ENCODE measurements at places on chromosomes 16 and 17.
A peak's percentile ranks its signal among the peaks of the same experiment; 100 is the strongest.

- DNase-seq, result no peak
Observed at GRCh38 chr16:4613636-4614570, 785 bp downstream of the UBALD1 start.

DNA sequence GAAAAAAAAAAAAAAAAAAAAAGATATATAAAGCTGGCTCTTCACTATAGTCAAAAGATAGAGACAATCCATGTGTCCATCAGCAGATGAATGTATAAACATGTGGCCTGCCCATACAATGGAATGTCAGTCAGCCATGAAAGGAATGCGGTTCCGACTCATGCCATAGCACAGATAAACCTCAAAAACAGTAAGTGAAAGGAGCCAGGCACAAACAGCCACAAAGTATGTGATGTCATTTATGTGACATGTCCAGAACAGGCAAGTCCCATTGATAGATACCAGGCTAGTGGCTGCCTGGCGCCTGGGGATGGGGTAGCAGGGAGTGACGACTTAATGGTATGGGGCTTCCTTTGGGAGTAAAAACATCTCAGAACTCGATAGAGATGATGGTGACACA is 155.7 kb downstream of the CMIP start:
- no peak for DNase-seq

DNA sequence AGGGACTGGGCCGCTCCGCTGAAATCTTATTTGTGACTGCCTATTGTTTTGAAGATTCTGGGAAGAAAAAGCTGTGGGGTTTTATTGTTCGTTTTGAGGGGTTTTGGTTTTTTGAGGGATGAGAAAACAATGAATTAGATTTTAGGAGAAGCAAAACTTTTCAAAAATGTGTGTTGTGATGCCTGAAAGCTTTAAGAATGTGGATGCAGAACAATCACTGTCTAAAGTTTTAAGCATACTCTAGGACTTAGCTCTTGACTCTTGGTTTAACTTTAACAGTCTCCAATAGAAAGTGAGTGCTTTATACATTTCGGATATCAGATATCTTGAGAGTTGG is 899 bp downstream of the CFAP52 start:
- no peak for DNase-seq

DNA sequence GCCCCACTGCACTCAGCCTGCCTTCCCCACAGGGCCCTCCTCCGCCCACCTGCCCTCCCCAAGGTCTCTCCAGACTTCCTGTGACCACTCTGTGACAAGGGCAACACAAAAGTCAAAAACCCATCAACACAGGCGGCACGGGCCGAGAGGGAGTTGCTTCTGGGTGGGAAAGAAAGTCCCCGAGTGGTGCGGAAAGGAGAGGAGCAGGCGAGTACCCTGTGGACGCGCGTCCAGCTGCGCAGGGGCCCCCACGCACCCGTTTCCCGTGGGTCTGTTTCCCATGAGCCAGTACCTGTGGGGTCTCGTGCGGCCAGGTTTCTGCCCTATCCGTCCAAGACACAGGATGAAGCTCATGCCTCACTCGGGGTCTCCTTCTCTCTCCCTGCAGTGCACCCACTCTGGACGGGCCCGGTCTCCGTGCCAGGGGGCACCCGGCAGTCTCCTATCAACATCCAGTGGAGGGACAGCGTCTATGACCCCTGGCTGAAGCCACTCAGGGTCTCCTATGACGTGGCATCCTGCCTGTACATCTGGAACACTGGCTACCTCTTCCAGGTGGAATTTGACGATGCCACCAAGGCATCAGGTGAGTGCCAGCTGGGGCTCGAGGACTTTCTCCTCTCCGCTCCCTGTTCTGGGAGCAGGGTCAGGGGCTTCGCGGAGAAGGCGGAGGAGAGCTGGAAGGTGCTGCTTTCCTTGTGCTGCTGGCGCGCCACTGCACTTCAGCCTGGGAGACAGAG is 12.2 kb downstream of the CD2BP2 start:
- no peak for DNase-seq

GRCh38 chr16:88610080-88610479 is 28.3 kb upstream of the IL17C start:
- no peak for DNase-seq

DNA sequence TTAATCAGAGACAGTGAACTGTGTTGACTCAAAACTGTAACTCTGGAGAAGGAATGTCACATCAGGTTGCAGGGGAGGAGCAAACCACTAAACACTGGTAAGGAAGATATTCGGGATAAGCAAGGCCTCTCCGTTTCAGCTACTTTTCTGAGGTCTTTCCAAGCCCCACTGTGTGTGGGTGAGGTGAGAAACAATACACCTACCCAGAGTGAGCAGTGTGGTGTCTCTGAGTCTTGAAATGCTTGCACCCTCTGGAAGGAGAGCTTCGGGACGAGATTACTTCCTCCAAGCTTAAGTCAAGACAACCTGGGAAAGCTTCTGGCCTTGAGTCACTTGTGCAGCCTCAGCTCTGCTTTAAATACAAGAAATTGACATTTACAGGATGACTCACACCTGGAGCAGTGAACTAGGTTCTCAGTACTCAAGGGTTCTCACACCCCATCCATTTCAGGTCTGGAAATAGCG is 2.5 kb upstream of the MAP3K14 start:
- no peak for DNase-seq

- DNase-seq, result no peak
Observed at GRCh38 chr16:81879625-81880024, 100.5 kb downstream of the PLCG2 start.

GRCh38 chr17:60398227-60398959 is 6.5 kb upstream of the USP32 start:
- DNase-seq, result no peak

- DNase-seq, result no peak
Observed at GRCh38 chr17:40345161-40345993, 19.2 kb downstream of the GJD3 start.

DNA sequence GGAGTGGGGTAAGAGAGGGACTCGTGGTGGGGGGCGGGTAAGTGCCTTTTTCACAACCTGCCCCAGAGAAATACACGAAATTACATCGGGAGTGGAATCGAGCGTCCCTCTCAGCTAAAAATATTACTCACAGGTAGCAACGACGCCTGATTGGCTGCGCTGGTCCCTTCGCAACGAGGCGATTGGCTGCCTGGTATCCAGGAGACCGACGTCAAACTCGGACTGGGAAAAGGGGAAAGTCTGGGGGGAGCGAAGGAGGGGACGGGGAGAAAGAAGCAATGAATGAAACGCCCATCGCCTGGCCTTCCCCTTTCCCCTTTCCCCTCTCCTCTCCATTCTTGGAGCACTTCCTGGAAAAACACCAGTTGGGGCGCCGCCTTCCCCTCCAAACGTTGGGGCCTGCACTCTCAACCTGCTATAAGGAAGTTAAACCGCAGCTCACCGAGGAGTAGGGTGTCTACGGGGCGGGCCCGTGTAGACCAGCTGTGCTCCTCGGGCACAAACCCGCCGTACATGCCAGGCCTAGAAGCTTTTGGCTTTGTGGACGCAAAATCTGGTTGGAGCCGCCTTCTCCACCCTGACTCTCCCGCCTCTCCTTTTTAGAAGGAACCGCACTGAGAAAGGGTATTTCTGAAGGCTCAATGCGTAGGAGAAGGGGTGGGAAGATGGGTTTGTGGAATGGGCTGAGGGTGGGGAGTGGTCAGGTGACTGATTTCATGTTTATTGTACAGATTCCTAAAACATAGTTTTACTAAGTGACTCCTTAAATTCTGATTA is 1.4 kb upstream of the TOB1 start:
- DNase-seq, result peak; percentile 66

DNA sequence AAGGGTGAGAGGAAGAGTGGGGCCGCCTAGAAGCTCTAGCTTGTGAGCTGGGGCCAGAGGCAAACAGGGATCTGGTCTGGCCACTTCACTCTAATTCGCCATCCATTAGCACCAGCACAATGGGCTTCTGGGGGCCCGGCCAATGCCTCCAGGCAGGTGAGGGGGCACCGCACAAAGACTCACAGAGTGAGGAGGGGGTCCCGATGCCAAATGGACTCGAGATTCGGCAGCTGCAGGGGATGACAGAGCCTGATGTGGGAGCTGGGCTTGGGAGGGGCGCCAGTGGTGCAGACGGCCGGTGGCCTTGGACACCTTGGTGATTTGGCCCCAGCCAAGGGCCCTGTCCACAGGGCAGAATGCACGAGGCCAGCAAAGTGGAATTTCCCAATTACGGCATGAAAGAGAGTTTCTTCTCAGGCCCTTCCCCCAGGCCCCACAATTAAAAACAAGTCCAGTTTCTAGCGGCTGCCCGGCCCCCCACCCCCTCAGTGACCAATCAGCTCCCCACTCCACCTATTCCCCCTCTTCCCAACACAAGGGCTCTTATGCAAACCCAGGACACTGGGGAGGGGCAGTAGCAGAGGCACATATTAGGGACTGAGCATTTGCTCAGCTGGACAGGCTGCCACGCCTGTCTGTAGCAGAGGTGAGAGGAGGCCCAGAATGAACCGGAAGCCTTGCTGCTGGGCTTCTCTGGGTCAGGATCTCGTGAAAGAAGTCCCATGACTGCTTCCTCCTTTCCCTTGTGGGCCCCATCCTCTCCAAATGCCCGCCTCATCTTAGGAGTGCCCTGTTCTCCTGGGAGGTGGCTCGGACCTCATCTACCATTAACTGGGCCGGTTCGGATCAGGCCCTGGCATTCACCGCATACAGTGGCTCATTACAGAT is 39.4 kb upstream of the MTSS2 start:
- no peak for DNase-seq

GRCh38 chr17:30321314-30321713 is 12.5 kb downstream of the TMIGD1 start:
- no peak for DNase-seq

- no peak for DNase-seq
Observed at GRCh38 chr17:36752096-36752888, 150.9 kb downstream of the MRM1 start.

- no peak for DNase-seq
Observed at GRCh38 chr17:4478318-4478830, 20.3 kb upstream of the SPNS2 start.

GRCh38 chr17:72730077-72730476 is 362.4 kb downstream of the SLC39A11 start:
- DNase-seq, result no peak

GRCh38 chr16:56961386-56961785 is 364 bp upstream of the CETP start:
- no peak for DNase-seq

DNA sequence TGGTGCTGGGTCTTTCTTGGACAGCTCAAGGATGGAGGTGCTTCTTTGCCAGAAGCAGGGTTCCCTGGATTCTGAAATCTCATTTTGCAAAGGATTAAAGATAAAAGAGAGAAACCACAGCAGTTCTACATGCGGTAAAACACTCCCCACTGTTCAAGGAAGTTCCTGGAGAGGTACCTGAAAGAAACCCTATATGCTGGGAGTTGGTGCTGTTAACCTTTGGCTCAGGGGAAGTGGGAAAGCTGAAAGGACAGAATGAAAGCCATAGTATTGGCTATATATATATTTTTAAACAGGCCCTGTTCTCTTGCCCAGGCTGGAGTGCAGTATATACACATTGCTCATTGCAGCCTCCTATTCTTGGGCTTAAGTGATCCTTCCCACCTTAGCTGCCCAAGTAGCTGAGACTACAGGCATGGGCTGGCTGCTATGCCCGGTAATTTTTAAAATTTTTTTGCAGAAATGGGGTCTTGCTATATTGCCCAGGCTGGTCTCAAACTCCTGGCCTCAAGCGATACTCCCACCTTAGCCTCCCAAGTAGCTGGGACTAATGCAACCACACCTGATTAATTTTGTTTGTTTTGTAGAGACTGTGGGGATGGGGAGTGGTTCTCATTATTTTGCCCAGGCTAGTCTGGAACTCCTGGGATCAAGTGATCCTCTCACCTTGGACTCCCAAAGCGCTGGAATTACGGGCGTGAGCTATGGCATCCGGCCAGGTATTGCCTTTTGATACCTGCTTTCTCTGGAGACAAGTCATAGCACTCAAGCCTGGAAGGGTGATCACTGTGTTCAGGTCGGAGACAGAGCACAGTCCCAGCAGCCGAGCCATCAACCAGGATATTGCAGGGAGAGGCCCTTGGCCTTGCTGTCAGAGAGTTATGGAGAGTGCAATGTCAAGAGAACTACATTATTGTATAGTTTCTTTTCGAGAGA is 55.2 kb downstream of the MSI2 start:
- DNase-seq, result no peak

DNA sequence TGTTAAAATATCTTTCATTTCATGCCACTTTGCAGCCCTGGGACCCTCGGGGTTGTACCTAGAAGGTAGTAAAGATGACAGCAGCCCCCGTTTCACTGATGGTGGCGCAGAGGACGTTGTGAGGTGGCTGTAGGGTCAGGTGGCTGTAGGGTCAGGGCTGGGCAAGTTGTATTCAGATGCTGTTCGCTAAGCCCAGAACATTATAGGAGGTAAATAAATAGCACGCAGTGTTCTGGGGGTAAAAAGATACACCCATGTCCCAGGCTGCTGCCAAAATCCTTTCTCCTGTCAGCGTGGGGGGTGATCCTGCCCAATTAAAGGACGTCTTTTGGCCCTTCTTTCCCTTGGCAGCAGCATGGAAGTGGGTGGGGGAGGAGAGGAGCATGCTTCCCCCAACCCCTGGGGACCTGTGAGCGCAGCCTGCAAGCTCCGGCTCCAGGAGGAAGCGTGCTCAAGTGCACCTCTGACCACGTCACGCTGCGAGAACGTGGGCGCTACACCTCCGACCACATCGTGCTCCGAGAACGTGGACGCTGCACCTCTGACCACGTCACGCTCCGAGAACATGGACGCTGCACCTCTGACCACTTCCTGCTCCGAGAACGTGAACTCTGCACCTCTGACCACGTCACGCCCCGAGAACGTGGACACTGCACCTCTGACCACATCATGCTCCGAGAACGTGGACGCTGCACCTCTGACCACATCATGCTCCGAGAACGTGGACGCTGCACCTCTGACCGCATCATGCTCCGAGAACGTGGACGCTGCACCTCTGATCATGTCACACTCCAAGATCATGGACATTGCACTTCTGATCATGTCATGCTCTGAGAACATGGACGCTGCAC is 182.1 kb downstream of the RPTOR start:
- DNase-seq, result no peak

DNA sequence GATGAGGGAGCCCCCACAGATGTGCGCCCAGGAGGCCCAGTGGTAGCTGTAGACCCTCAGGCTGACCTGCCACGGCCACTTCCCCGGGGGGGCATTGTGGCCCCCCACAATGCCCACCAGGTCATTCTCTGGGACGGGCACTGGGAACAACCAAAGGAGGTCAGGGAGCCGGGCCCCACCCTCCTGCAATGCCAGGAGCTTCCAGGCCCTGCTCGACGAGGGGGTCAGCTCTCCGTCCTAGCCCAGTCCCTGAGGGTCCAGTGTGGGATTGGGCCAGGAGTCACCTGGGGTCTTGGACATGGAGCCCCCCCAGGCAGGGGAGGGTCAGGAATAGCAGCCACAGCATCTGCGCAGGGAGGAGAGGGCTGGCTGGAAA is 7.0 kb downstream of the TPSD1 start:
- DNase-seq, result no peak

- peak; percentile 16 for DNase-seq
Observed at GRCh38 chr16:24539850-24540601, 660 bp downstream of the RBBP6 start.

DNA sequence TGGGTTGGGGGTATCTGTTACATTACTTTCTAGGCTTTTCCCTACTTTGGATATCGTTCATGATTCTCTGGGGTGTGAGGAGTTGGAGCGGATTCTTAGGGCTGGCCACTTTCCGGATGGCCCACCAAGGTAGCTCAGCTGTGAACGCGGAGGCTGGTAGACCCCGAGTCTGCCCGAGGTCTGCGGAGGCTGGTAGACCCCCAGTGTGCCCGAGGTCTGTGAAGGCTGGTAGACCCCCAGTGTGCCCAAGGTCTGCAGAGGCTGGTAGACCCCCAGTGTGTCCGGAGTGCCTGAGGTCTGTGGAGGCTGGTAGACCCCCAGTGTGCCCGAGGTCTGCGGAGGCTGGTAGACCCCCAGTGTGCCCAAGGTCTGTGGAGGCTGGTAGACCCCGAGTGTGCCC is 99.2 kb upstream of the ZNF469 start:
- no peak for DNase-seq

GRCh38 chr16:74583926-74584666 is 22.8 kb downstream of the GLG1 start:
- DNase-seq, result no peak

Data from stimulated activated CD8-positive, alpha-beta memory T cell treated with anti-CD3 and anti-CD28 coated beads, Interleukin-15, amount 100 ng/mL, for 1 hour (primary cell).